ENCODE measurements at places on chromosomes 11 and 22. TPM values are rescaled to one million over a fixed set of nuclear protein-coding genes. Genes with fewer than 3 reads are reported as not detected.

- H3K4me3 ChIP-seq, result no peak overlapping the region
- peaks cover 5% of the 10 kb centered on the region for H3K27me3 ChIP-seq
- no peaks in the 10 kb centered on the region for H3K4me1 ChIP-seq
- no peaks in the 10 kb centered on the region for H3K36me3 ChIP-seq
These were observed 727 bp upstream of the CSDC2 start for GRCh38 chr22:41560095-41560471.

GRCh38 chr11:122751292-122752070 lies 86.8 kb upstream of the CRTAM start:
- no peak overlapping the region for H3K27ac ChIP-seq
- no peak for DNase-seq
- H3K4me3 ChIP-seq, result no peak overlapping the region
- no peaks in the 10 kb centered on the region for H3K36me3 ChIP-seq
- peaks cover 64% of the 10 kb centered on the region for H3K4me1 ChIP-seq
- H3K27me3 ChIP-seq, result no peaks in the 10 kb centered on the region

- DNase-seq, result no peak
- no peaks in the 10 kb centered on the region for H3K36me3 ChIP-seq
- no peak overlapping the region for H3K27ac ChIP-seq
- H3K4me1 ChIP-seq, result no peaks in the 10 kb centered on the region
- H3K4me3 ChIP-seq, result no peak overlapping the region
- H3K27me3 ChIP-seq, result no peaks in the 10 kb centered on the region
These were observed 221.1 kb upstream of the NARS2 start for GRCh38 chr11:78795621-78796261.

GRCh38 chr22:26259510-26259909 lies 90.2 kb downstream of the SEZ6L start:
- DNase-seq, result no peak
- H3K4me1 ChIP-seq, result no peaks in the 10 kb centered on the region
- H3K27ac ChIP-seq, result no peak overlapping the region
- H3K4me3 ChIP-seq, result no peak overlapping the region

- H3K27ac ChIP-seq, result no peak overlapping the region
- DNase-seq, result no peak
- H3K4me1 ChIP-seq, result peaks cover 9% of the 10 kb centered on the region
- H3K36me3 ChIP-seq, result no peaks in the 10 kb centered on the region
- peaks cover 15% of the 10 kb centered on the region for H3K27me3 ChIP-seq
These were observed 13.2 kb upstream of the SHISAL1 start for GRCh38 chr22:44325718-44326490.

DNA sequence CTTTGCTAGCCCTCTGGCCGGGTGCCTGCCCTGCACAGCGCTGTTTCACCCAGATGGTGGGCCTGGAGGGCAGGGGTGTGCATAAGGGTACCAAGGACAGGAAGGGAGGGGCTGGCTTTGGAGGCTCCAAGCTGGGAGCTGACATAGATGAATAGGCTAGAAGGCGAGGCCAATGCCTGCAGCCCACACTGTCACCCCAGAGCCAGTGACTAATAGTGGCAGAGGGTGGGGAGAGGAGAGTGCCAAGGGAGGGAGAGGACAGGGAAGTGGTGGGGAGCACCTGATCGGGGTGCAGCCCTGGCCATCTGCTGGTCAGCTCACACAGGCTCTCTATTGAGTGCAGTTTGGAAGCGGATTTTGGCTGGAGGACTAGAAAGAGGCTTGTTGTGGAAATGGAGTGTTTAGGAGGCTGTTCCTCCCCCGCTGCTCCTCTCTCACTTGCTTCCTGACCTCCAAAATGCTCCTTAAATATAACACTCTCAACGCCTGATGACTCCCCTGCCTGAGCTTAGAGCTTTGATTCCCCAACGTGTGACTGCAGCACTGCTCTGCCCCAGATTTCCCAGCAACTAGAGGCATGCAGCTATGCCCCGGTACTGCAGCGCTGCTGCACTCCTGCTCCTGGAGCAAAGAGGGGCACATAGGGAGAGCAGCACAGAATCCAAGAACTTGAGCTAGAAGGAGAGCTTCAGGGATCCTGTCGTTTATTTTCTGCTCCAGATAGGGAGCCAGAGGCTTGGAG lies 89.2 kb downstream of the GRAMD1B start:
- no peak overlapping the region for H3K4me3 ChIP-seq
- H3K36me3 ChIP-seq, result no peaks in the 10 kb centered on the region

- H3K36me3 ChIP-seq, result no peaks in the 10 kb centered on the region
- H3K4me3 ChIP-seq, result no peak overlapping the region
- H3K4me1 ChIP-seq, result no peaks in the 10 kb centered on the region
These were observed 1260.3 kb downstream of the BRD1 start for GRCh38 chr22:48567213-48567975.

The OR4A16 gene
- not detected for total RNA-seq

The GLYAT gene
- total RNA-seq, result not detected

The TMEM191B gene
- 1.3 TPM for total RNA-seq

The DNAL4 gene
- total RNA-seq, result 9.6 TPM

Measured in CD8-positive, alpha-beta memory T cell (primary cell).